ENCODE measurements at places on chromosomes 5 and 9.

GRCh38 chr9:128523199-128523925, 18.8 kb downstream of the GLE1 start:
- no peak for DNase-seq

- DNase-seq = peak; percentile 31
Measured at GRCh38 chr9:83583151-83584014, 39.6 kb upstream of the IDNK start.

DNA sequence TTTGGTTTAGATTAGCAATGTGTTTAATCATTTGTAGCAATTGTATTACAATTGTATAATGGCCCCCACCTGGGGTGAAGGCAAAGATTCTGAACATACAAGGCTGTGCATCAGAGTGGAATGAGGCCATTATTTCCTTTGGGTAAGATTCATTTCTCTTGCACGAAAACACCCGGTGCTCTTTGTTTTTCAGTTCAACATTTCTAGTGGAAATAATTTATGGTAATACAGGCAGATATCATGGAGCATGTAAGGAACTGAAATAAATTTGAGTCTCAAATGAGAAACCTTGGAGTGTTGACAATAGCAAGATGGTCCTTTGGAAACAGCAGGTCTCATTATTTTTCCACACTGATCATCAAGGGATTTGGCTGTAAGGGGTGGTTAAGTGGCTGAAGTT, 475.9 kb downstream of the GABRG2 start:
- DNase-seq = no peak

GRCh38 chr5:6717687-6718086, 4.5 kb downstream of the TENT4A start:
- DNase-seq = no peak

DNA sequence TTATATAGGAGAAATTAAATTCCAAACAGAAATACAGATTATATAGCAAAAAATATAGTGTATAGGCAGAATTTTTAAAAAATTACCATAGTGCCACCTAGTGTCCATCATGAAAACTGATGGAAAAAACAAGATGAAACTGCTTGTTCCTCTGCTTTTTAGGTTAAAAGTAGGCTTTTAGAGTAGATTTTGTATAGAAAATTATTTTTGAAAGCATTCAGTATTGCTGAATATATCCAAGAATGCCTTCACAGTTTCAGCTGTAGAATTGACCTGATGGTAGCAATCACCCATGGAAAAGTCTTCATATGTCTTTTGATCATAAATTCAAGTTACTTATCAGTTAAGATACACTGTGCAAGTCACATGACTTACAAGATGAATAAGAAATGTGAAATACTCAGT, 19.7 kb downstream of the RIOK2 start:
- DNase-seq = peak; percentile 3

DNA sequence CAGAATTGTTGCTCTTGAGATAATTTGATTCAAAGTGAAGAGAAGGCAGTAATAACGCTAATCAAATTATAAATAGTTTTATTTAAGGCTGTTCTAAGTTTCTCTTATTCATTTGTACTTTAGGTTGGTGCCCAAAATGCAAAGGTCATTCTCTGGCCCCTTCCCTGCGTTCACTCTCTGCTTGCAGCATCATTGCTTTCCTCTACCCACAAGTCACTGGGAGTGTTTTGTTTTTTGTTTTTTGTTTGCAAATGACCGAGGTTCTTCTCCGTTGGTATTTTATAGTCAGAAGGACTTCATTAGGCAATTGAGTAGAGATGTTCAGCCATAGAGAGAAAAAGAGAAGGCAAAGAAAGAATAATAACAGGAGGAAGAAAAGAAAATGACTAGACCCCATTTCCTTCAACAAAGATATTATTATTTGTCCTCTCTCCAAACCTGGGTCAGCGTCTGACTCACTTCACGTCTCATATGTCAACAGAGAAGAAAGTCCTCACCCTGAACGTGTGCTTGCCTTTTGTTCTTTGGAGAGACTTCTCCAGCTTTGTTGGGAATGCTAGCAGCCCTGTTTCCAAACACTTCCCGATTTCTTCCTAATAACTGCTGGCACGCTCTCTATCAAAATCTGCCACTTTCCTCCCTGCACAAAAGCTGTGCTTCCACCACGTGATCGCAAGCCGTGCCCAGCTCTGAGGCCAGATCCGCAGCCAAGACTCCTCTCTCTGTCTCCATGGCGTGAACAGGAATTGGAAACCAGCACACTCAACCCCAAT, 119.8 kb downstream of the EBF1 start:
- no peak for DNase-seq

DNA sequence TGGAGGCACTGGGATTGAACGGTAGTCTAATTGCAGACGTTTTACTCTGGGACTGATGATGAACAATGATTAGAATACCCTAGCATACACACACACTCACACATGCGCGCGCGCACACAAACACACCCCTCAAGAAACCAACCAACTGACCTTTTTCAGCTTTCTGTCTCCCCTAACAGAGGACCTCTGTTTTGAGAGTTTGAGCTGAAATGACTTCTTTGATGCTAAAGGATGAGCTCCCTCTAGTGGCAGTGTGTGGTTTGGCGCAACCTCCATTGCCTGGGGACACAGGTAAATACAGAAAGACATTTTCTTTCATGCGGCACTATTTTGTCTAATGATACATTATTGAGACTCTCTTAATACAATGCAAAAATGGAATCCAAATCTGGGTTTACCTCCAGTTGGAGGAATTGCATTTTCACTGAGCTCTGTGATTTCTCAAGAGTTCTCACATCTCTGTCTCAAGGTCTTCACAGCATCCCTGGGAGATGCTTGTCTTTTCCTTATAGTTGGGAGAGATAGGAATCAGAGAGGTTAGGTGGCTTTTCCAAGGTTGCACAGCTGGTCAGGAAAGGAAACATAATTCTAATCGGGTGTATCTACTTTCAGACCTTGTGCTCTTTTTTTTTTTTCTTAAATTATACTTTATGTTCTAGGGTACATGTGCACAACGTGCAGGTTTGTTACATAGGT, 187.5 kb downstream of the TMEM38B start:
- DNase-seq = peak; percentile 80

- DNase-seq = peak; percentile 4
Measured at GRCh38 chr5:72785801-72786200, 30.7 kb upstream of the TNPO1 start.

- peak; percentile 66 for DNase-seq
Measured at GRCh38 chr5:120368923-120369715, 95.0 kb upstream of the PRR16 start.

GRCh38 chr5:171336521-171337209, 27.6 kb downstream of the TLX3 start:
- peak; percentile 46 for DNase-seq

GRCh38 chr9:92711844-92712243, 41.9 kb upstream of the IPPK start:
- no peak for DNase-seq

GRCh38 chr9:30925635-30926034, 1458.8 kb upstream of the ACO1 start:
- no peak for DNase-seq

GRCh38 chr9:102518324-102518723, 476.8 kb upstream of the CYLC2 start:
- peak; percentile 46 for DNase-seq

DNA sequence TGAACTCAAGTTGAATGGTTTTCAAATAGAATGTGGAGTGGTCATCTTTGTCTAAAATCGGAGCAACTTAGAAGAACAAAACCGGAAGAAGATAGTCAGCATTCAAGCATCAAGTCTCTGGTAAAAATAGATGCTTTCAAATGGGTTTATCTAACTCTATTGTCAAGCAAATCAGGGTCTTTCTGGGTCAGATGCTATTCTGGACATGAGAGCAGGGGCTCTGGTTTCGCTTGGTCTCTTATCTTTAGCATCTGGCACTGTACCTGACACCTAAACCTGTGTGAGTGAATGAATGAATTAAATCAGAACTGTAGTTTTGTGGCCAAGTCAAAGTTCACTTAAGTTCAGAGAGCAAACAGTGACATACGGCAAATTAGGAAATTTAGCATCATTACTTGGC, 173.5 kb downstream of the SLIT3 start:
- DNase-seq = no peak

DNA sequence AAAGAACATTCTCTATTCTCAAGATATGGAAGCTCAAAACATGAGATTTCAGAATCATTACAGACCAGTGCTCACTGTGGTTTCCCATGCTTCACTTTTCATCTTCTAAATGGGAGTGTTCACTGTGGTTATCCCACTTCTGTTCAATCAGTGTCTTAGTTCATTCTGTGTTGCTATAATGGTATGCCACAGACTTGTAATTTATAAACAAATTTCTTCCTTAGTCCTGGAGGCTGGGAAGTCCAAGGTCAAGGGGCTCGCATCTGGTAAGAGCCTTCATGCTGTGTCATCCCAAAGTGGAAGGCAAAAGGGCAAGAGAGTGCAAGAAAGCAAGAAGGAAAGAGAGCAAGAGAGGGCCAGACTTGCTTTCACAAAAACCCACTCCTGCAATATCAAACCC, 146.3 kb downstream of the TTC39B start:
- DNase-seq = no peak

DNA sequence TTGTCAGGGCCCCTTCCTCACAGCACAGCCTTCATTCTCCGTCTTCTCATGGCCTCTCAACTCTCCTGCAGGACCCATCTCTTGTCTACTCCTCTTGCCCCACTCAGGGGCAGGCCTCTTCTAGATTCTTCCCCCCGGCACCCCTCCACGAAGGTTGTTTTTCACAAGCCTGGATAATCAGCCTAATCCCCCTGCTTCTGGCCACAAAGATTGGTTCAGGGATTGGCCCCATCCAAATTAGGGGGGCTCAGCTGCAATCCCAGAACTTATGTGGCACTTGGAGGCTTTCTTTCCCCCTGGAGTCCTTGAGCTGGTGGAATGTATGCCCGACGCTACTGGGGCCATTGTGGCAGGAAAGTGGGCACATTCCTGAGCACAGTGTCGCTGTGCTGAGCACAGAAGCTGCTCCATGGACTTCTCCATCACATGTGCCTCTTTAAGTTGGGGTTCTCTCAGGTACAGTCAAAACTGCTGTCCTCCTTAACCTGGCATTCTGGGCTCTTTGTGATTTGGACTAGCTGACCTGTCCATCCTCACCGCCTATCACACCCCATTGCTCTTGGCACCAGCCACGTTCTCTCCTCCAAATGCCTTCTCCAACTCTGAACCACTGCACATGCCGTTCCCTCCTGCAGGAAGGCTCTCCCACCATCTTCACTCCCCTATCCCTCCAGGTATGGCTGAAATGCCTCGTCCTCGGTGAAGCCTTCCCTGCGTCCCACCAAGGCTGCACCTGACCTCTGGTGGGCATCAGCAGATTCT, 66.8 kb upstream of the RNF130 start:
- DNase-seq = no peak

DNA sequence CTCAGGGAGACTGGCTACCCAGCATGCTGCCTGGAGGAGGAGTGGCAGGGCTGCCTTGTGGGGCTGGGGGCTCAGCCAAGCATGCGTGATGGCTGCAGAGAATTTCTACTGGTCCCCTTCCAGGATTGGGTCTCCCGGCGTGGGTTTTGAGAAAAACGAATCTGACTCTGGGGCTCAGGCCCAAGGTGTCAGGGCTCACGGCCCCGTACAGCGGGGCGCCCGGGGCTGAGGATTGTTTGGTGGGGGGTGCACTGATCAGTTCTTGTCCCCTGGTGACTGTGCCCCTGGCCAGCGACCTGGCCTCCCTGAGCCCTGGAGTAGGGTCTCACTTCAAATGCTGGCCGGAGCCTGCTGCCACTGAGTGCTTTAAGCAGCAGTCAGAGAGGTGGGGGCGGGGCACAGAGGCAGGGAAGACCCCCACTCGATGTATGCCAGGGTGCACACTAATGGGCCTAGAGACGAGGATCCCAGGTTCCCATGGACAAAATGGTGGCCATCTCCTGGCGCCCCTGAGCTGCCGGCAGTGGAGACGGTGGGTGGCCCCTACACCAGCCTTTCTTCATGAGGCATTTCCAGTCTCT, 45.5 kb upstream of the RNU6ATAC start:
- no peak for DNase-seq

DNA sequence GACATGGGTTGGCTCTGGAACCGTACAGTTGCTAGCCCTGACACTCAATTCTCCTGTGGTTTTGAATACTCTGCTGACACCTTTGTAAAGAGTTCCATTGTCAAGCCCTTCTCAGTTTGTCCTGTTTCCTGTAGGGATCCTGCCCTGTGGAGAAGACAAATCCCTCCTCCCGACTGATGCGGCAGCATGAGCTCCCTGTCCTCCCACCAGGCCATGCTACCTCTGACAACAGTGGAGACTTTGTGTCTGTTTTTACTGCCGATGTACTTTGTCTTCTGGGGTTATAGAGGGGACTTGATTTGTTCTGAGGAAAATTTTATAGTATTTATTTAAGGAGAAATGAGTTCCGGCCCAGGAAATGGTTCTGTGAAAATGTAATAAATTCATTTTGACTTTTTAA, 57.8 kb downstream of the PRLR start:
- DNase-seq = no peak

DNA sequence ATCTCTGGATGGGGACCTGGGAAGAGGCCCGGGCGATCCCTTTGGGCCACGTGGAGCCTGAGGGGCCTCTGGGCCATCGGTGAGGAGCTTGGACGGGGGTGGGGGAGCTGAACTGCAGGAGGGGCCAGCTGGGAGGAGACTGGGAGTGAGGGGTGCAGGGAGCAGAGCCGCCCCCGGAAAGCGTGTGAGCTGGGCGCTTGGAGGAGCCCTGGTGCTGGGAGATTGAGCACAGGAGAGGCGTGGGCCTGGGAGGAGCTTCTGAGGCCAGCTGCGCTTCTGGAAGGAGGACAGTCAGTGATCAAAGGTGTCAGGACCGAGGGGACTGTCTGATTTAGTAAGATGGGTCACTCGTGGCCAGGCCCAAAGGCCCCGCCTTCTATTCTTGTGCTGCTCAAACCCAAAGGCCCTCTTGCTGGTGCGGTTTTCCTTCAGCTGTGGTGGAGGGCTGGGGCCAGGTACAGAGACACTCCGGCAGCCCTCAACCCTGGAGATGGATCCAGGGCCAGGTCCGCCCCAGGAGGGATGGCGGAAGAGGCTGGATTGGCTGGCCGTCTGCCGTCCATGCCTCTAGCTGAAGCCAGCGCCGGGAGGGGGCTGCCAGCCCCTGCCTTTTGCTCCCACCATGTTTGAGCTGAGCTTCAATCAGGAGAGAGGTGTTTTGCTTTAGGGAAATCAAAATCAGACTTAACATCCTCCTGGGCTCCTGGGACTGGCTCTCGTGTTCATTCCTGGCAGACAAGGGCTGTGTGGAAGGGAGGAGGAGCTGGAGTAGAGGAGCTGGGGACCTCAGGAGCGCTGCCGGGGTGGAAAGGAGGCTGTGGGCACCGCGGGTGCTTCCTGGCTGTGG, 21.6 kb downstream of the NCS1 start:
- peak; percentile 64 for DNase-seq

- no peak for DNase-seq
Measured at GRCh38 chr5:154999865-155000264, 13.7 kb upstream of the KIF4B start.

DNA sequence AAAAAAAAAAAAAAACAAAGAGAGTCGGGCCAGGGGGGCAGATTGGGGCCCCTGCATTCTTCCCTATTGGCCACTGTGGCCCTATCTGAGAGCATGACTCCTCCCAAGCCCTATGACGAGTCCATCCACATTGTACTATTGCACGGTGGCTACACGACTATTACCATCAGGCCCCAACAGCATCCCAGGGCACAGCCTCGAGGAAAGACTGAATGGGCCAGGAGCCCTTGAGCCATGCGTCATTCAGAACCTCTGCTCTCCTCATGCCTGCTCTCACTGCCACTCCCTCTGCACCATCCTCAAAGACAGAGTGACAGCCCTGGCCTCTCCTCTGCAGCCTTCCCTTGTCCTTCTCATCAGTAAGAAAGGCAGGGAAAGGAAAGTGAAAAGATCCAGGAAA, 20.2 kb upstream of the ORM1 start:
- DNase-seq = no peak

GRCh38 chr9:125538092-125538473, 168.9 kb downstream of the MAPKAP1 start:
- peak; percentile 89 for DNase-seq

GRCh38 chr9:95670122-95670521, 153.4 kb upstream of the PTCH1 start:
- no peak for DNase-seq

Data from NCI-H510A treated with DMSO at 0.1 percent for 48 hours (cell line).